Sigmoid colon (tissue), 7 donors: ENCODE measurements at places on chromosomes 2 and 18. TPM values are rescaled to one million over a fixed set of nuclear protein-coding genes. Genes with fewer than 3 reads are reported as not detected.

DNA sequence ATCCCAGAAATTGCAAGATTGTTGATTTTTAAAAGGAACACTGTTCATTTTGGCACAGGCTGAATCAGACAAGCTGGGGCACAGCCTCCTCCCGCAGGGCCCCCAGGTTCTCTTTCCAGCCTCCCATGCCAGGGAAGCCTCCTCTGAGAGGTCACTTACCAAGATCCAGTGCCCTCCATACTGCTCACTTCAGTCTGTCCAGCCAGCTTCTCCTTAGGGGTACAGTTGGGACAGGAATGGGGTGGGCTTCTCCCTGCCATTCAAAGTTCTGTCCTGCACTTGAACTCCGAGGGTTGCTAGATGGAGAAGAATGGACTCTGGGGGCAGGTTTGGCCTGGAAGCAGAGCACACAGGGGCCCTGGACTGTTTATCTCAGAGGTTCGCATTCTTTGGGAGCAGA, 7.5 kb upstream of the CYP26B1 start:
- H3K4me1 ChIP-seq = peaks cover 5% of the 10 kb centered on the region
- H3K27me3 ChIP-seq = peaks cover 6% of the 10 kb centered on the region
- no peak for DNase-seq
- no peak overlapping the region for H3K4me3 ChIP-seq

DNA sequence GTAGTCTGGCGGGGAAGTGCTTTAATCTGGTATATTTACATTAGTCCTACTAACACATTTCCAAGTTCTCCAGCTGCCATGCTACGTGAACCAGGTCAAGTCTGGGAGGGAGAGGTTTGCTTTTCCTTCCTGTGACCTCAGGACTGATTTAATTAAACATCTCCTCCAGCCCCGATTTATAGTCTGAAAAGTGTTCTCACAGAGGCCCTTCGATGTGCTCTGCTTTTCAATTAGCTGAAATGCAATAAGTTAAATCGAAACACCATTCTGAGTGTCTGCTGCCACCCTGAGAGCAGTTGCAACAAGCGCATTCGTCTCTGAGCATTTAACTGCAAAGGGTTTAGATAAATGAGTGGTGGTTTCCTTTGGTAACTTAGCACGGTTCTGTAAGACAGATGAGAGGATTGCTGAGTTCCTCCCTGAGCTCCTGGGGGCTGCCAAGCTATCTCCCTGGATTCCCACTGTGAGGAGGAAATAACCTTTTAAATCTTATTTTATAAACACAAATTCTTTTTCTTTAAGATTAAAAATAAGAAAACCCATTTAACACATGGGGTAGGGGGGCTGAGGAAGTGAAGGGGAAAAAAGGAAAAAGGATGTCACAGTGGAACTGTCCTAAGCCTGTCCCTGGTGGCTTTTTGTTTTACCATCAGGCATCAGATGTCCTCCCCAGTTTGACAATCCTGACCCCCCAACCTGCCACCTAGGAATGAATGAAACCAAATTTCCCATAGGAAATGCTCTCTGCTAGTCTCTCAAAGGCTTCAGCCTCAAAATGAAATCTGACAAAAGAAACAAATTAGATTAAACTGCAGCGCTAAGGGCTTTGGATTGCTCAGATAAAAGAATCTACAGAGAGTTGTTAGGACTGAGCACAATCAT, 56.5 kb upstream of the CREB1 start:
- H3K27ac ChIP-seq = peak overlapping the region; percentile 69
- H3K4me1 ChIP-seq = no peaks in the 10 kb centered on the region
- H3K36me3 ChIP-seq = no peaks in the 10 kb centered on the region
- peak overlapping the region; percentile 25 for H3K4me3 ChIP-seq
- no peak for DNase-seq

- no peak overlapping the region for H3K4me3 ChIP-seq
- no peak for DNase-seq
- no peaks in the 10 kb centered on the region for H3K27me3 ChIP-seq
- no peaks in the 10 kb centered on the region for H3K36me3 ChIP-seq
- H3K27ac ChIP-seq = no peak overlapping the region
- H3K4me1 ChIP-seq = no peaks in the 10 kb centered on the region
Observed at GRCh38 chr18:3332376-3332775, 70.4 kb downstream of the MYL12B start.

Gene ITGA6
- total RNA-seq = 31.0 TPM

Gene COL6A3
- total RNA-seq = 346 TPM

DNA sequence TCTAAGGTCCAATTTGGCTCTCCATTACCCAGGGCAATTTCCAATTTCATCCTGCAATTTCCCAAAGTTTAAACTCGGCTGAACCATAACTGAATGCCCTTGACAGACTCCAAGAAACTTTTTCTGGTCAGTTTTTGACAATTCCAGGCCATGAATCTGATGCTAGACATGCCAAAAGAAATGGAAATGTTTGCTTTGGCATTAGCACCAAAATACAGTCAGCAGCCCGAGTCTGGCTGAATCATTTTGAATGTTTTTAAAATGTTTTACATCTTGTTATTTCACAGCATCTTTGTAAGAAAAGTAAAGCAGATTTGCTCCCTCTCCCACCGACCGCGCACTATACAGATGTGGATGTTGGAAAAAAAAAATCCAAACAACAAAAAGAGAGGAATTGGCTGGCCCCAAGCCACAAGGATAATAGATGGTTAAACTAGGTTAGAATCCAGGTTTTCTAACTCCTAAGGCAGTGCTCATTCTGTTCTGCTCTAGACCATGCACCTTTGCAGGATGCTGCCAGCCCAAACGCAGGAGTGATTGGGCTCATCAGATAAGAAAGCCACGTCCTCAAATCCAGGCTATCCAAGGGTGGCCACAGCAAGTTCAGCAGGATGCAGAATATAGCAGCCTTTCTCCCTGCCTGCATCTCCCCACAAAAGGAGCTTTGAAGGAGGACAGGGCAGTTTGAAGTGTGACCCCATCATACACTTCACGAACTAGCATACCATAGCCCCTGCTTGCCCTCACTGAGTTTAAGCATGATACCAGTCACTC, 167.5 kb downstream of the ALK start:
- H3K4me3 ChIP-seq = no peak overlapping the region
- H3K4me1 ChIP-seq = no peaks in the 10 kb centered on the region
- DNase-seq = no peak

DNA sequence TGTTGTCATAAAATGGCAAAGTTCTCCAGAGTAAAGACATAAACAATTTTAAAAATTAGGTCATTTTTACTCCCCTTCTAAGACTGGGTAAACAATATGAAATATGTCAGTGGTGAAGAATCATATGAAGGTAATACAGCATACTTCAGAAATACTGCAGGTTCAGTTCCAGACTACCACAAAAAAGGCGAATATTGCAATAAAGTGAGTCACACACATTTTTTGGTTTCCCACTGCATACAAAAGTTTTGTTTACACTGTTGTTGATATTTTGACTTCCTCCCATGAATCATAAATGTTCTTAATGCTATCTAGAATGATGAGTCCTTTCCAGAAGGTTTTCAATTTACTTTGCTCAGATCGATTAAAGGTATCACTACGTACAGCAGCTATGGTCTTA, 73.5 kb downstream of the SMC6 start:
- H3K27me3 ChIP-seq = no peaks in the 10 kb centered on the region
- no peak overlapping the region for H3K27ac ChIP-seq
- no peak overlapping the region for H3K4me3 ChIP-seq
- no peaks in the 10 kb centered on the region for H3K4me1 ChIP-seq

Gene ANKRD29
- total RNA-seq = 6.1 TPM

- H3K4me1 ChIP-seq = no peaks in the 10 kb centered on the region
- H3K27me3 ChIP-seq = no peaks in the 10 kb centered on the region
- H3K4me3 ChIP-seq = no peak overlapping the region
- peak overlapping the region; percentile 81 for H3K27ac ChIP-seq
Observed at GRCh38 chr18:35117951-35118411, 76.8 kb downstream of the MAPRE2 start.
